ENCODE measurements at places on chromosomes 1 and 21.

DNA sequence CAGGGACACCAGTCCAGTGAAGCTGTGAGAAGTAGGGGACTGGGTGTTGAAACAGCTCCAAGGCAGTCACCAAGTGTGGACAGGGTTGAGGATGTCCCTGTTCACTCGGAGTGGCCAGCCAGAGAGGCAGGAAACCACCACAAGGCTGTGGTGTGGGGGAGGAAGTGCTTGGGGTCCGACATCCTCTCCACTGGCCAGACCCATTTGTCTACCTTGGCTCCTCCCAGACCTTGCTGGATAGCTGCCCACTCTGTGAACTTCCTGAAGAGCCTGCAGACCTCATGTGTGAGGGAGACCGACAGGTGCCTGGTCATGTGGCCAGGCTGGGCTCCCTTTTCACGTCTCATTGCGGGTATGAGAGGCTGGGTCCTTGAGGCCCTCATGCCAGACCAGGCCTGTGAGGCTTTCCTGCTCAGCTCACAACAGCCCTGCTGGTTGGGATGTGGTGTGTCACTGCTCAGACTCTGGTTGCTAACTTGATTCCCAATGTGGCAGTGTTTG lies 21.8 kb downstream of the CYP4B1 start:
- DNase-seq = peak; percentile 84

- DNase-seq = no peak
These were observed 4.3 kb downstream of the S100A10 start for GRCh38 chr1:151989211-151989862.

- DNase-seq = no peak
These were observed 89.2 kb downstream of the ADARB1 start for GRCh38 chr21:45163413-45164123.

GRCh38 chr1:26961826-26962225 lies 1.6 kb upstream of the KDF1 start:
- DNase-seq = no peak

DNA sequence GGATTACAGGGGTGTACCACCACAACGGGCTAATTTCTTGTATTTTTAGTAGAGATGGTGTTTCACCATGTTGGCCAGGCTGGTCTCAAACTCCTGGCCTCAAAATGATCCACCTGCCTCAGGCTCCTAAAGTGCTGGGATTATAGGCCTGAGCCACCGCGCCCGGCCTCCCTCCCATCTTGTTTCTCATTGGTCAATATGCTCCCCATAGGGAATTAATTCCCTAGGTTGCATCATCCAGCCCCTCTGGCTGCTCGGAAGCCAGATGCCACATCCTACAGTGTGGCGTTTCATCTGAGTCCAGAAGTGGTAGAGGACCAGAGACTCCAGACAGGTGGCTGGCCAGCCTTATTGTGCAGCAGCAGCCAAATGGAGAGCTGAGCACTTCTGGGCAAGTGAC lies 11.5 kb upstream of the VASH2 start:
- no peak for DNase-seq

GRCh38 chr1:17020502-17020901 lies 8.8 kb upstream of the ATP13A2 start:
- DNase-seq = no peak

- DNase-seq = no peak
These were observed 13.9 kb downstream of the ADAM30 start for GRCh38 chr1:119882132-119883049.

DNA sequence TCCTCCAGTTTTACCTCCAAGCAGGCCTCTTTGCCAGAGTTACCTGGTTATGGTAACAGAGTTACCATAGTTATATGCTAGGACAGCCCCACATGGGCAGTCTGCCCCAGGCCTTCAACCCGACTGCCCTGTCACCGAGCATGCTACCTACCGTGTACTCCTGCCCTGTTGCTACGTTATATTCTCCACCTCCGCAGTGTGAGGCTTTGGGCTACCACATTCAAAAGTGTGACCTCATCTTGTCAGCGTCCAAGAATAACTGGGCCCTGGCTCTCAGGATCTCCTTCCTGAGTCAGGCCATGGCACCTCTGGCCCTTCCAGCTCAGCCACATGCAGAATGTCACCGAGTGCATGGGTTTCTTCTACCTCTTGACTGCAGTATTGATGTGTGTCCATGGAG lies 8.9 kb downstream of the MAPKAPK2 start:
- no peak for DNase-seq

GRCh38 chr21:32056791-32057190 lies 184.0 kb downstream of the HUNK start:
- DNase-seq = no peak

- DNase-seq = no peak
These were observed 2.6 kb downstream of the PFDN2 start for GRCh38 chr1:161115132-161115711.

GRCh38 chr1:160070243-160071163 lies 543 bp upstream of the KCNJ10 start:
- peak; percentile 51 for DNase-seq
